Glutamatergic neuron (in vitro differentiated cells): ENCODE measurements at places on chromosomes 6 and 20.

DNA sequence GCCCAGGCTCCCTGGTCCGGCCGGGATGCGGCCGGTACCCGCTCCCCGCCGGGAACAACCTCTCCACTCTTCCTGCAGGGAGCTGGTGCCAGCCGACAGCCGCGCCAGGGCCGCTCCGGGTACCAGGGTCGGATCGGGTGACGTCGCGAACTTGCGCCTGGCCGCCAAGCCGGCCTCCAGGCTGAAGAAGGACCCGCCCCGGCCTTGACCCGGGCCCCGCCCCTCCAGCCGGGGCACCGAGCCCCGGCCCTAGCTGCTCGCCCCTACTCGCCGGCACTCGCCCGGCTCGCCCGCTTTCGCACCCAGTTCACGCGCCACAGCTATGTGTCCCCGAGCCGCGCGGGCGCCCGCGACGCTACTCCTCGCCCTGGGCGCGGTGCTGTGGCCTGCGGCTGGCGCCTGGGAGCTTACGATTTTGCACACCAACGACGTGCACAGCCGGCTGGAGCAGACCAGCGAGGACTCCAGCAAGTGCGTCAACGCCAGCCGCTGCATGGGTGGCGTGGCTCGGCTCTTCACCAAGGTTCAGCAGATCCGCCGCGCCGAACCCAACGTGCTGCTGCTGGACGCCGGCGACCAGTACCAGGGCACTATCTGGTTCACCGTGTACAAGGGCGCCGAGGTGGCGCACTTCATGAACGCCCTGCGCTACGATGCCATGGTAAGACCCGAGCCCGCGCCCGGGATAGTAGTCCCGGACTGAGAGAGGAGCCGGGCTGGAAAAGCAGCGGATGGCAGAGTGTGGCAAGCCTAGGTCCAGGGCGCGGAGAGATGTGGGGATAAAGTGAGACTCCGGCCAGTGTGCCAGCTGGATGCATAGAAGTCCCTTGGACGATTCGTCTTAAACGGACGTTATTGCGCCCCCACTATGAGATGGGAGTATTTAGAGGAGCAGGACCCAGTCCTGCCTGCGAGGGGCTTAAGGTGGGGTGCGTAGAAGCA is at the start of gene NT5E:
Gene NT5E, plus strand, starts transcription at position 266 of the 942 bp plus-strand sequence. Its CDS starts 57 bp downstream, at position 323.
- peak; percentile 84 for DNase-seq
- H3K27me3 ChIP-seq, result peaks cover 14% of the 10 kb centered on the region
- H3K4me1 ChIP-seq, result peaks cover 6% of the 10 kb centered on the region
- peak within 1 kb of the TSS; percentile 48 for H3K27ac ChIP-seq
- peak within 1 kb of the TSS; percentile 96 for H3K4me3 ChIP-seq
- no peaks in the 10 kb centered on the region for H3K36me3 ChIP-seq

- no peaks in the 10 kb centered on the region for H3K36me3 ChIP-seq
- H3K27ac ChIP-seq, result peak overlapping the region; percentile 82
- H3K4me1 ChIP-seq, result no peaks in the 10 kb centered on the region
- peak; percentile 80 for DNase-seq
- peak overlapping the region; percentile 96 for H3K4me3 ChIP-seq
These were observed 774 bp downstream of the PLEKHG1 start for GRCh38 chr6:150600301-150601017.

DNA sequence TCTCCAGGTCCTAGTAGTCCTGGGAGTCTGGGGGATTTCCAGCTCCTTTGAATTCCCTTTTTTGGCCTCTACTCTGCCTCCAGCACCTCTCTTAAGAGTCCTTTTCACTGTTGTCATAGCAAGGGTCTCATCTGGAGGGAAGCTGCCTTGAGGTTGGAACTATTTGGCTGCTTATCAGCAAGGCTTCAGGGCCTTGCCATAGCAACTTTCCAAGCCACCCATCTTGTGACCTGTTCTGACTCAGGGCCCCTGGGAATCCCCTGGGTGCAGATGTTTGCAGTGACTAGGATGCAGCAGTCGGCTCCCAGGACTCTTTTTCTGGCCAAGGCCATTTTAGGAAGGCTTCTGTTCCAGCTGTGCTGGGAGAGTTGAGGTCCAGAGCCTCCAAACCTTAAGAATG is 12.4 kb downstream of the PKIG start:
- peaks cover 4% of the 10 kb centered on the region for H3K4me1 ChIP-seq
- no peak overlapping the region for H3K27ac ChIP-seq
- H3K36me3 ChIP-seq, result no peaks in the 10 kb centered on the region
- H3K4me3 ChIP-seq, result no peak overlapping the region
- DNase-seq, result no peak
- no peaks in the 10 kb centered on the region for H3K27me3 ChIP-seq

DNA sequence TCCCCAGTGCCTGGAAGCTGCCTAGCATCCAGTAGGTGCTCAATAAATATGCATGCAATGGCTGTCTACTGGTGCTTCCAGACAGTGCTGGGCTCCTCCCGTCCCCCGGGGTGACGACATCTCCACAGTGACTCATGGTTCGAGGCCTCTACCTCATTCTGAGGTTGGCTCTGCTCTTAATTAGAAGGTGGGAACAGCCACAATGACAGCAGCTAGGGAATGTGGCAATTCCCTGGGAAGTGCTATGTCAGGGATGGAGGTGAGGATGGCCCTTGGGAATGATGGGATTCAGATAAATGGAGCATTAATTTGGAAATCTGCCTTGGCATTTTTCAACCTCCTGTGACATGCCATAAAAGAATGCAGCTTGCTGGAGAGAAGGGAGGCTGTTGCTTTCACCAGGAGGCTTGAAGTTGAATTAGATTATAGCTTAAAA is 43.5 kb upstream of the NFATC2 start:
- H3K4me1 ChIP-seq, result no peaks in the 10 kb centered on the region
- H3K27ac ChIP-seq, result no peak overlapping the region
- DNase-seq, result no peak
- no peak overlapping the region for H3K4me3 ChIP-seq
- H3K27me3 ChIP-seq, result peaks cover 4% of the 10 kb centered on the region

DNA sequence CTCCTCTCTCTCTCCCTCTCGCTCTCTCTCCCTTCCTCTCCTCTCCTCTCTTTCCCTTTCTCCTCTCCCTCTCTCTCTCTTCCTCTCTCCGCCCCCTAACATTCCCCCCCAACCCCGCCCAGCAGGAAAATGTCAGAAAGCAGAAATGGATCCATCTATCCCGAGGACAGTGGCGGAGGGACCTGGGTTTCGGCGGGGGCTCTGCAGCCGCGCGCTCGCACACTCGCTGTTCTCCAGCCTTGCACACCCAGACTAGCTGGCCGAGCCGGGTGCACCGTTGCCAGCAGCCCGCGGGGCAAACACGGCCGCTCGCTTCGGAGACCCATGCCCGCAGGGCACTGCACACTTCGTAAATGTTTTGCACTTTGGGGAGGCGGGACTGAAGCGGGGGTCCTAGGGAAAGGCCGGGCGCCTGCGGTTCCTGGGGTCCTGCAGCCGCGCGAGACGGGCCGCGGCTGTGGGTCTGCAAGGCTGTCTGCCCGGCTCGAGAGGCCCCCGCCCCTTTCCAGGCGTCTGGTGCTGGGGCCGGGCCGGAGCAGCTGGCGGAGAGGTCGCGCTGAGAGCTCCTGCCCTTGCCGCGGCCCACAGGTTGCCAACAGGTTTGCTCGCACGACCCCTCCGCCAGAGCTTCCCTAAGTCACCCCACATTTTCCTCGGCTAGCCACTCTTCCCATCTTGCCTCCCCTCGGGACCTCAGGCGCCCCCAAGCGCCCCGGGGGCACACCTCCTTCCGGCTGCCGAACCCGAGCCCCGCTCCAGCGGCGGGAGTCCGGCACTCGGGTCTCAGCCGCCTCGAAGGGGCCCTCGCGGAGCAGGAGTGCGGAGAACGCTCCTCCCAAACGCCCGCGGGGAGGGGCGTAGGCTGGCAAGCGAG is 818 bp upstream of the MDGA1 start:
- peaks cover 26% of the 10 kb centered on the region for H3K4me1 ChIP-seq
- H3K36me3 ChIP-seq, result peaks cover 7% of the 10 kb centered on the region
- peak overlapping the region; percentile 95 for H3K27ac ChIP-seq
- peak; percentile 76 for DNase-seq
- peaks cover 39% of the 10 kb centered on the region for H3K27me3 ChIP-seq

GRCh38 chr6:14897831-14898230 is 348.0 kb upstream of the JARID2 start:
- H3K27ac ChIP-seq, result no peak overlapping the region
- DNase-seq, result no peak
- H3K36me3 ChIP-seq, result peaks cover 12% of the 10 kb centered on the region

DNA sequence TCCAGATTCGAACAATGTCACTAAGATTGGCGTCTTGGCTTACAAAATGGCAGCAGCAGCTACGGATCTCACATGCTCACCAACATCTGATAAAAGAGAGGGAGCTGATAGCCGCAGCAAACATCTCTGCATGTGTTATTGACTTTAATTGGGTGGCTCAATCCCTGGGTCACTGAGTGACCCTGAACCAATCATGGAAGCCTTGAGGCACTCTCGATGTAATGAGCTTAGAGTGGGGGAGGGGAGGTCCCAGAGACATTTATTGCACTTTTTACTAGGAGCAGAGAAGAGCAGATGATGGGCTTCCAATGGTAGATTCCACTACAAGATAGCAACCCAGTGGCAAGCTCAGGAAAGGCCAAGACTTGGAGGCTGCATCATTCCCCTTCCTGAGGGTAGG is 238.7 kb downstream of the BMP7 start:
- peaks cover 6% of the 10 kb centered on the region for H3K27me3 ChIP-seq
- H3K4me3 ChIP-seq, result no peak overlapping the region
- H3K4me1 ChIP-seq, result peaks cover 47% of the 10 kb centered on the region

GRCh38 chr6:52649536-52650160 is 21.3 kb upstream of the TMEM14A start:
- H3K27ac ChIP-seq, result no peak overlapping the region
- no peak overlapping the region for H3K4me3 ChIP-seq

- no peak for DNase-seq
- no peak overlapping the region for H3K27ac ChIP-seq
- peaks cover 1% of the 10 kb centered on the region for H3K4me1 ChIP-seq
- no peaks in the 10 kb centered on the region for H3K36me3 ChIP-seq
- H3K27me3 ChIP-seq, result peaks cover 2% of the 10 kb centered on the region
These were observed 5.5 kb upstream of the JAG1 start for GRCh38 chr20:10679269-10679668.

DNA sequence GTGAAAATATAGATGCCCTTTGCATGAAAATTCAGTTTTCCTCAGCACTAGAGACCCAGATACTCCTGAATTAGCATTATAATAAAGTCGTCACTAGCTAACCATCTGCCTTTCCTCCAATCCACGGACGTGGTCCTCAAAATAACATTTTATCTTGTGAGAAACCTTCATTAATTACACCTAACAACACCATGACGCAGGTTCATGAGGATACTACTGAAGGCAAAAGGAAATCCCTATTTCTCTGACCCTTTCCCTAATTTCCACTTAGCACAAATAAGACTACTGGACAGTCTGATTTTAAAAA is 1.3 kb upstream of the PNISR start:
- peak overlapping the region; percentile 93 for H3K4me3 ChIP-seq
- H3K4me1 ChIP-seq, result peaks cover 28% of the 10 kb centered on the region
- no peaks in the 10 kb centered on the region for H3K36me3 ChIP-seq
- peak overlapping the region; percentile 99 for H3K27ac ChIP-seq
- DNase-seq, result no peak
- H3K27me3 ChIP-seq, result peaks cover 5% of the 10 kb centered on the region

- no peak for DNase-seq
- no peaks in the 10 kb centered on the region for H3K4me1 ChIP-seq
- H3K27me3 ChIP-seq, result peaks cover 5% of the 10 kb centered on the region
These were observed 6.7 kb downstream of the PCED1A start for GRCh38 chr20:2833761-2834160.

- H3K36me3 ChIP-seq, result peaks cover 9% of the 10 kb centered on the region
- DNase-seq, result peak; percentile 80
- peaks cover 4% of the 10 kb centered on the region for H3K4me1 ChIP-seq
- peaks cover 8% of the 10 kb centered on the region for H3K27me3 ChIP-seq
- peak overlapping the region; percentile 73 for H3K4me3 ChIP-seq
- peak overlapping the region; percentile 97 for H3K27ac ChIP-seq
These were observed 639 bp upstream of the CD24 start for GRCh38 chr6:106974999-106975737.

DNA sequence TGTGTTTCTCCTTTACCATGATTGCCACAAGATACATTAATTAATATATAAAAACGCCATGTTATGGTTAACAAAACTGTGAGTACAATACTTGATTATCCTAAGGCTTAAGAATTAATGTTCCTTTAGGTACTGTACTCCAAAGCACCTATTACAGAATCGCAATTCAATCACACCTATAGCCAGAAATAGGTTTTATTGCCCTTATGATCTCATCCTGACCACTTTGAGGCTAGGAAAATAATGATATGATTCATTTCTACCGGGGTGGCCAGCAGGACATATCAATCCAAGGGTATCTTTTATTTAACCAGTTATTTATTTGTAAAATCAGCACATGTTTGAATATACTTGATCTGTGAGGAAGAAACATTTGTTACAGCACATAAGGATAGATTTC is 396.6 kb upstream of the GJE1 start:
- no peaks in the 10 kb centered on the region for H3K4me1 ChIP-seq
- no peak for DNase-seq
- H3K4me3 ChIP-seq, result no peak overlapping the region
- no peaks in the 10 kb centered on the region for H3K27me3 ChIP-seq

DNA sequence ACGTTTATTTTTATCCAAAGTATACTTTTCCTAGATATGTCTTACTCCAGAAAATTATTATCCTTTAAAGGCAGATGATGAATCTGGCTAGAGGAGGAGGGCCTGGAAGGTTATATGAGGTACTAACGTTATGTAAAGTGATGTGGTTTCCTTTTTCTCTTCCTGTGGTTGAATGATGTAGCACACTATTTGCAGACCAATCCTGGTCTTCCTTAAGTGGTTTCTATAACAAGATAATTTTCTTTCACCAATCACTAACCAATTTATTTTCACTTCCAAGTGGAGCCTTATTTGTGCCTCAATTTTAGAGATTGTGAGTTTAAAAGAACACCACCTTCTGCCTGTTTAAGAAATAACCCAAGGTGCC is 154.6 kb upstream of the SOX4 start:
- no peaks in the 10 kb centered on the region for H3K27me3 ChIP-seq
- H3K36me3 ChIP-seq, result no peaks in the 10 kb centered on the region
- peak overlapping the region; percentile 22 for H3K27ac ChIP-seq
- no peak overlapping the region for H3K4me3 ChIP-seq
- peaks cover 6% of the 10 kb centered on the region for H3K4me1 ChIP-seq

DNA sequence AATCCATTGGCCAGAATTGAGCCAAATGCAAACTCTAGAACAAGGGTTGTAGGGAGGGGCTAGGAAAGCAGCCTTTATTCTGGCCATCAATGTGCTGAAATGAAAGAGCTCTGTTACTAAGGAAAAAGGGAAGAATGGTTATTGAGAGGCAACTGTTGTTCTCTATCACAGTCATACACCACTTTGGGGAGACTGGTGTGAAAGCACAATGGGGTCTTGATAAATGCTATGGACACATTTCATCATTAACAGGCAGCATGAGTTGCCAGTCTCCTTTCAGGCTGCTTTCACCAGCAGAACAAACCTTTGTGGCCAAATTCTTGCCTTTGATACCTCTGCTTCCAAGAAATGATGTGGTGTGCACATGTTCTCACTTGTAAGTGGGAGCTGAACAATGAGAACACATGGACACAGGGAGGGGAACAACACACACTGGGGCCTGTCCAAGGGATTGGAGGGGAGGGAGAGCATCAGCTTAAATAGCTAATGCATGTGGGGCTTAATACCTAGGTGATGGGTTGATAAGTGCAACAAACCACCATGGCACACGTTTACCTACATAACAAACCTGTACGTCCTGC is 86.2 kb downstream of the CDS2 start:
- H3K4me3 ChIP-seq, result no peak overlapping the region
- no peaks in the 10 kb centered on the region for H3K4me1 ChIP-seq
- H3K27me3 ChIP-seq, result no peaks in the 10 kb centered on the region
- no peak for DNase-seq
- H3K36me3 ChIP-seq, result no peaks in the 10 kb centered on the region
- no peak overlapping the region for H3K27ac ChIP-seq

GRCh38 chr6:11423667-11424066 is 113.9 kb upstream of the TMEM170B start:
- no peaks in the 10 kb centered on the region for H3K4me1 ChIP-seq
- no peaks in the 10 kb centered on the region for H3K36me3 ChIP-seq
- no peak overlapping the region for H3K4me3 ChIP-seq
- no peaks in the 10 kb centered on the region for H3K27me3 ChIP-seq
- H3K27ac ChIP-seq, result no peak overlapping the region
